ENCODE measurements at places on chromosomes 16 and 17. TPM values are rescaled to one million over a fixed set of nuclear protein-coding genes. Genes with fewer than 3 reads are reported as not detected.

XPO6 gene
- 98.8 TPM for total RNA-seq

ZSWIM7 gene
- total RNA-seq: 21.0 TPM

SLC5A10 gene
- 9.7 TPM for total RNA-seq

CHST4 gene
- not detected for total RNA-seq

- DNase-seq: peak; percentile 56
Observed at GRCh38 chr17:6755731-6756184, at the start of gene XAF1. XAF1 (plus strand) TSS chr17:6756046; CDS start chr17:6756079, 33 bp downstream.

DNA sequence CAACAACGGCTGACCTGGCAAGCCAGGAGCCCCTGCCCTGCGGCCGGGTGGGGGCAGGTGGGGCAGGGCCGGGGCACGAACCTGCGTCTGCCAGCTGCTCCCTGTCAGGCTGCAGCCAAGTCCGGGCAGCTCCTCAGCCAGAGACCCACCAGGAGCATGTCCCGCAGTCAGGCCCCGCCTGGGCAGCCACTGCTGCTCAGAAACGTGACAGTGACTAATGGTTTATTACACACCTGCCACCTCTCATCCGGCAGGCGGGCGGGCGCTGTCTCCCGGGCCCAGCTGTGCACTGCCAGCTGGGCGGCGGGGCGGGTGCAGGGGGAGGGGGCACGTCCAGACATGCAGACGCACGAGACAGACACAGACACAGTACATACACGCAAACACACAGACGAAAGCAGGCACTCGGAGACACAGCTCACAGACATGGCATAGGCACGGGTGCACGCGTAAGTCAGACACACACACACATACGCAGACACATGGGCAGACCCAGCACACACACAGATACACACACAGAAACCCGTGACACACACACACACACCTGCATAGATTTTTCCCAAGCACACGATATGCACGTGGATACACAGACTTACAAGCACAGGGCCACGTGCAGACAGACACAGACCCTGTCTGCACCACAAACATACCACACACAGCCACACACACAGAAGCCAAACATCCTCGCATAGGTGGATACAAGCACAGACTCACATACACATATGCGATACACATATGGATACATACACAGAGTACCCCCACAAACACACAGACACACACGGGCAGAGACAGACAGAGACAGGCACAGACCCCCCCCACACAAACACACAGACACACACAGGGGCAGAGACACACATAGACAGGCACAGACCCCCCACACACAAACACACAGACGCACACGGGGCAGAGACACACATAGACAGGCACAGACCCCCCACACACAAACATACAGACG, 248.3 kb upstream of the CIBAR2 start:
- no peak for DNase-seq

DNA sequence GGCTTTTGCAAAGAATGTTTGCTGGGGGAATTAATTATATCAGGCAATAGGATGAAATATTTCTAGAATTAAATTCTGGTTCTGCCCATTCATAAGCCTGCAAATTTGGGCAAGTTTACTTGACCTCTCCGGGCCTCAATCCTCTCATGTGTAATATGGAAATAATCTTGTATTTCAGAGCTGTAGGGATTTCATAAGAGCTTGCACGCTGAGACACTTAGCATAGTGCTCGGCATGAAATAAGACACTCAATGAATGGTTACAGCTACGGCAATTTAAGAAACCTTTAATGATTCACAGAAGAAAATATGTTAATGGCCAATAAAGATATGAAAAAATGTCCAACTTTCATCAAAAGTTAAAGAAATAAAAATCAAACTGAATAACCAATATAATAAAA, 40.6 kb upstream of the PITPNM3 start:
- DNase-seq: no peak

GRCh38 chr16:29842732-29843346, 20.2 kb downstream of the CDIPT start:
- DNase-seq: no peak

GRCh38 chr17:75307957-75308731, 18.9 kb upstream of the SLC25A19 start:
- DNase-seq: no peak

DNA sequence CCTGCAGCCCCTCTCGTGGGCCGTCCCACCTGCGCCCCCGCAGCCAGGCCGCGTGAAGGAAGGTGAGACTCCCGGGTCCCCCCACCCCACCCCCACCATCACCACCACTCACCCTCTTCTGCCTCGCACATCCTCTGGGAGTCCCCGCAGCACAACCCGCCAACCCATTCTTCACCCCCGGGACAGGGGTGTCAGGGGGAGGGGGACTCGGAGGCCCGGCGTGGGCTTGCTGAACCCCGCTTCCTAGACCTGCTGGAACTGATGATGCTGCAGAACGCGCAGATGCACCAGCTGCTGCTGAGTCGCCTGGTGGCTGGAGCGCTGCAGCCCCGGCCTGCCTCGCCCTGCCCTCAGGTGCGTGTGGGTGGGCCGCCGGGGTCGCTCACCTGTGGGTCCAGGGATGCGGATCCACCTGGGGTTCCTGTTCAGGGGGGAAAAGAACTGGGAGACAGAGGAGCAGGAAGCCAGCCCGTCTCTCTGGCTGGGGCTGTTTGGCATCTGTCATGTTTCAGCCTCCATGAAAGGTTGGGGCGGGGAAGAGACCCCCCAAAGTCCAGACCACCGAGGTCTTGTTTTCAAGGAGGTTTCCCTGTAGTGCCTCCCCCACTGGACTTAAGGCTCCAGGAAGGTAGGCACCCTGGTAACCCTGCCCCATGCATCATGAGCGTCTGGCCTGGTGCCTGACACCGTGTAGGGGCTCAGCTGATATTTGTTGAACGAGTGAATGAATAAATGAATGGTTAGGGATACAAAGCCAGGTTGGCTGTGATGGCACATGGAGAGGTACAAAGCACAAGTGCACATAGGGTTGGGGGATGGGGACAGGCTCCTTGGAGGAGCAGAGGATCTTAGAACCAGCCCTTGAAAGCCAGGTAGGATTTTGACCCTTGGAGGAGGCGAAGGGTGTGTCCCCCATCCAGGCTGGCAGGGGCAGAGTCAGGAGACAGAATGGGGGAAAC, 849 bp downstream of the PRR29 start:
- no peak for DNase-seq

DNA sequence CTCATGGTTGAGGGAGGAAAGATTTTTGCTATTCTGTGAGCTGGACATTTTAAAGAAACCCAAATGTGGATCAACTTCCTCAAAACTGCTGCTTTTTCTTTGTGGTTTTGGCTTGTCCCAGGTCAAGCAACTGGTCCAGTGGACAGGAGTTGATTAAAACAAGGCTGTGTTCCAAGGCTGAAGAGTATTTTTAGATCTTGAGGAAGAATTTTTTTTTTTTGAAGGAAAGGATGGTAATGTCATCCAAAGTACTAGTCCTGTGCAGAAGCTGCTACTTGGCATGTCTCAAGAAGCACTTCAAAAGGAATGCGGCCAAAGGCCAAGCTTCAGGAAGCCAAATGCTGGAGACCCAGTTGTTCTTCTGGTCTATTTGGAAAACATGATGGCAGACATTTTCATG, 8.0 kb upstream of the MYH2 start:
- DNase-seq: no peak

DNA sequence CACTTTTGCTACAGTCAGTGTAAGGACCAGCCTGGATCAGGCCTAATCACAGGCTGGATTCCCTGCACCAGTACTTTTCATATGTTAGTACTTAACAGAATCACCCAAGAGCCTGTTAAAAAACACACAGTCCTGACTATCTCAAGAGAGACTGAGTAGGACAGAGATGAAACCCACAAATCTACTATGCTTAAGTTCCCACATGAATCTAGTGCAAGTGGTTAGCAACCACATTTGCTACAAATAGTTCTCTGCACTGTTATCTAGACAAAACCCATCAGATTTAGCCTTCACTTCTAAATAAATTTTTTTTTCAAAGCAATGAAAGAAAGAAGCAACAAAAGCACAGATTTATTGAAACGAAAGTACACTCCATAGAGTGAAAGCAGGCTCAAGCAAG, 38.9 kb downstream of the SSH2 start:
- DNase-seq: no peak

- no peak for DNase-seq
Observed at GRCh38 chr17:43712397-43712796, 46.2 kb downstream of the SOST start.

Data from kidney (tissue), 22 donors.